T-cell (primary cell): ENCODE measurements at places on chromosomes 3 and 15.

DNA sequence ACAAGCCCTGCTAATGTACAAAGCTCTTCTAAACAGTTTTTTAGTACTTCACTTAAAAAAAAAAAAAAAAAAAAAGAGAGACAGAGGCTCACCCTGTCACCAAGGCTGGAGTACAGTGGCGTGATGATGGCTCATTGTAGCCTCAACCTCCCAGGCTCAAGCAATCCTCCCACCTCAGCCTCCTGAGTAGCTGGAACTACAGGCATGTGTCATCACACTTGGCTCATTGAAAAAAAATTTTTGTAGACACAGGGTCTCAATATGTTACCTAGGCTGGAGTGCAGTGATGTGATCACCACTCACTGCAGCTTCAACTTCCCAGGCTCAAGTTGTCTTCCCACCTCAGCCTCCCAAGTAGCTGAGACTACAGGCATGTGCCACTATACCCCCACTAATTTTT is 47.6 kb upstream of the HEG1 start:
- no peak for DNase-seq

DNA sequence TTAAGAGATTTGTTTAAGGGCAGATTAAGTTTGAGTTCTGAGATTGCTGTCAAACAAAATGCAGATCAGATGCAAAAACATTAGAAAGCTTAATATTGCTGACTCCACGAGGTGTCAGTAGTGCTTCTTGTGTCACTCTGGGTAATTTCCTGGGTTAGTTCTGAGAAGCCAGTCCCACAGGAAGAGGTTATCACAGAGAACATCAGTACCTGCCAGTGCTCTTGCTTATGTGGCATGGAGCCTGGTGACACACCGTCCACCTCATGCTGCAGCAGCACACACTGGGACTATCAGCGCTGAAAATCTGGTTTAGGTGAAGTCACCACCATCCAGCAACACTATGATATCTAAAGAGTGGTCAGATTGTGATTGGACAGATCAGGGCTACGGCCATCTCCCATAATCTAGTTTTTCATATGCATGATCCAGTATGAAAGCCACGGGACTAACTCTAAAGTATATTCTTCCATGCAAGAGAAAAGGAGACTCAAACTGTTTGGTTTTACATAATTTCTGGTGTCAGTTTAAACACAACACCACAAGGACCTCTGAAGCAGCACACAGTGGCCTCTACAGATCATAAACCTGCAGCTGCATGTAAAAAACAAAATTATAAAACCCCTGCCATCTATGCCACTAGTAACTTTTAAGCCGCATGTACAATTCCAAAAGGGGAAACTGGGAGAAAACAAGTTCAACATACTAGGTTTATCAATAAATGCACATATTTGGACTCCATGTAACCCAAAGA is 36.1 kb upstream of the MYO5C start:
- peak; percentile 31 for DNase-seq

DNA sequence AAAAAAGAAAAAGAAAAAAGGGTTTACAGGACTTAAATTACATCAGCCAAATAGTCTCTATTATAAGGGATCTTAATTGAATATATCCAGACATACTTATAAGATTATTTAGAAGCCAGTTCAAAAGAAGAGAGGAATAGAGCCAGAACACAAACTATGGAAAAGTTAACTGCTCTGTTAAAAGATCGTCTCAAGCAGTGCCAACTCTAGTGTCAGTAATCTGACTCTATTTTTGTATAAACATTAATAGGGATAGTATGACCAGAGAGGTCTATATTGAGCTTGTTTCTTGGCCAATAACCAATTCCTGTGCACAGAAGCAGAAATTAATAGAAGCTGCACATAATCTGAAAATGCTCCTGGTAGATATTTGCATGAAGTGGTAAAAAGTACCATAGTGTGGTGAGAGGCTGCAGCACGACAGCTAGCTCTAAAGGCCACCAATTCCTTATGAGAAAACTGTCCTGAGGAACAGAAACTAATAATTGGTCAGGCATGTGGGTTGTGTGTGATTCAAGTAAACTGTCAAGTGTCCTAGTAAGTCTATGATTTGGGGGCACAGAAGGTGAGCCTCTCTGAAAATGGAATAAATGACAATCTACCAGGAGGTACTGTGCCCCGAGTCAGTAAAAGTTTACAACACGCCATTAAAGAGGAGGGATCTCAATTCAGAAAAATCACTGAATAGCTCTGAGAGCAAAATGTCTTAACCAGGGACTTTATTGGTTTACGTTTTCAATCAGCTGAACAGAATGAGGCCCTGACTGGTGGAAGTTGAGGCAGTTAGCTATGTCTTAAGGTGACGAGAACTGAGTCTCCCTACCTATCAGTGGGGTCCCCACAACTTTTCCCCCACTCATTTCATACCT is 51.5 kb upstream of the NANOGP8 start:
- no peak for DNase-seq

- DNase-seq: no peak
These were observed 126.7 kb downstream of the UACA start for GRCh38 chr15:70636540-70637165.

GRCh38 chr3:114450008-114450596 is 156.3 kb downstream of the TIGIT start:
- no peak for DNase-seq

- no peak for DNase-seq
These were observed 4.3 kb upstream of the STRA6 start for GRCh38 chr15:74206801-74207281.

- no peak for DNase-seq
These were observed 42.9 kb upstream of the ADAMTS9 start for GRCh38 chr3:64730681-64731080.

DNA sequence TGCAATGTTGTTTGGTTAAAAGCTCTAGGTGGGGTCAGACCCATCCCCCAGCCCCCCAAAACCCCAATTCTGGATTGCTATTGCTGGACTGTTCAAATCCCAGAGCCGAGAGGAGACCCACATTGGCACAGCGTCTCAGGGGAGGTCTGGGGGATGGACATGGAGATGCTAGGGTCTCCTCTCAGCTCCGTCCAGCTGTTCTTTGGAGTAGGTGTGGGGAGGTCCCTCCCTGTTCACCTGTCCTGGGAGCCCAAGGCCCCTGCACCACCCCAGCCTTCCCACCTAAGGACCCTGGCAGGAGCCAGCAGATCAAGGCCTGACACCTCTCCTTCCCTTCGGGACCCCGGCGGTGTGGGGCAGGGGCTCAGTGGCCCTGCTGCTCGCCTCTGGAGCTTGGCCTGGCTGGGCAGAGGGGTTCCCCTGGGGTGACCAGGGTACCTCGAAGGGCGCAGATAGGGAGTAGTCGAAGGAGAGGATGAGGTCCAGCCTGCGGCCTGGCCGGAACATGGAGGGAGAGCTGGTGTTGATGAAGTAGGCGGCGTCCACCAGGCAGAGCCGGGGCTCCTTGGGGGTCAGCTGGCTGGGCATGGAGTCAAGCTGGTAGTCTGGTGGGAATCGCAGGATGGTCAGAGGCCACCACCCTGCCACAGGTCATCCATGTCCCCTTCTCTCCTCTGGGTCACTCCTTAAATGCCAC is 23.9 kb downstream of the PLA2G4D start:
- DNase-seq: no peak

- DNase-seq: no peak
These were observed 108.0 kb downstream of the CMSS1 start for GRCh38 chr3:99925584-99926230.

DNA sequence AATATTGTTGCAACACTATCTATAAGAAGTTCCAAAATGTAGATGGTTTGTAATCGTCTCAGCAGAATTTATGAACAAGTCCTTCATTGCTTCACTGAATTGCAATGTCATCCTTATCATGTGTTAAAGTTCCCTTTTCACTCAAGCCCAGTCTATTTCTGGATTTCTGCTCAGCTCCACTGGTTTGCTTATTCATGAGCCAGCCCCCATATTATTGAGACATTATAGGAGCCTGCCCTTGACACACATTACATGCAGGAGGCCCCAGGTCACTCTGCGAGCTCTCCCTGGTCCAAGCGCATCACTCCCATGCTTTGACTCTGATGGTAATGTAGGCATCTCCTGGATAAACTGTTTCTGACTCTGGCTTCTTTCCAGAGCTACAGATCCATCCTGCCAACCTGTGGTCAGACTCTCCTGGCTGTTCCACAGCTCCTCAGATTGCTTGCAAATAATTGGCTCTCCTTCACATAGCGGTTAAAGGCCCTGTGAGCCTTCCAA is 56.9 kb downstream of the ABTB1 start:
- DNase-seq: no peak

DNA sequence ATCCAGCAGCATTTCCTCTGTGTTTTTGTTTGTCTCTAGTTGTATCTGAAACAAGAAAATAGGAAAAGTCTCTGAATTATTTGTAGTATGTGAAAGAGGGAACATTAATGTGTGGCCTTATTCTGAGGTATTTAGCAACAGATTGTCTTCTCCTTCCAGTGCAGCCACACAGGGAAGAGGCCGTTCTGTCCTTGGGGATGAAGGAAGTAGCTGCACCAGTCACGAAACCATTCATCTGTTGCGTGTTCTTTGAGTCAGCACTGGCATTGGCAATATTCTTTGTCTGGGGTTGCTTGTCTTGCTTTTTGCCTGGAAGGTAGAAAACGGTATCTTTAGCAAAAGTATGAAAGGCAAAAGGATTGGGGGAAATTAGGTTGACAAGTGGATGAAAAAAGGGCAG is 91.6 kb downstream of the CDIN1 start:
- DNase-seq: no peak

GRCh38 chr15:98952381-98952803 is 55.2 kb downstream of the PGPEP1L start:
- DNase-seq: no peak

GRCh38 chr3:187084126-187084525 is 55.2 kb downstream of the RPL39L start:
- DNase-seq: no peak

DNA sequence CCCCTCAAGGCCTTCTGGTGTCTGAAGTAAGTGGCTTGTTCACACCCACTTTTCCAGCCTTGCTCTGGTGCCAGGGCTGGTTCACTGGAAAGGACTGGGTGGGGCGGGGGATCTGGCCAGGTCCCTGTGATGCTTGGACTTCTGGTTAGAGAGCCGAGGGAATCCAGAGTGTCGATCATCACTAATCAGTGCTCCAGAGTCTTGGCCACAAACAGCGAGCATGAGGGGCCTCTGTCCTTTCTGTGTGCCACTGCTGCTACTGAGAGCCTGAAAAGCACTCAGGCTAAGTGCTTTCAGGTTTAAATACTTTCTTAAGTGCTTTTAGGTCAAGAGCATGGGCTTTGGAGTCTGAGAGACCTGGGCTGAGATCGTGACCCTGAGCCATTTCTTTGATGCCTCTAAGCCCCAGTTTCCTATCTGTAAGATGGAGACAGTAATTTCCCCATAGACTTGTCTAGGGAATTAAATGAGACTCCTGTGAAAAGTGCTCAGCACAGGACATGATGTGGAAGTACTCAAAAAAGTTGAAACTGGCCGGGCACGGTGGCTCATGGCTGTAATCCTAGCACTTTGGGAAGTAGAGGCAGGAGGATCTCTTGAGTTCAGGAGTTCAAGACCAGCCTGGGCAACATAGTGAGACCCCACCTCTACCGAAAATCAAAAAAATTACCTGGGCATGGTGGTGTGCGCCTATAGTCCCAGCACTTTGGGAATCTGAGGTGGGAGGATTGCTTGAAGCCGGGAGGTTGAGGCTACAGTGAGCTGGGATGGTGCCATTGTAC is 53.8 kb upstream of the SEC22A start:
- no peak for DNase-seq

- DNase-seq: no peak
These were observed 16.6 kb downstream of the SLC4A7 start for GRCh38 chr3:27467545-27467944.

DNA sequence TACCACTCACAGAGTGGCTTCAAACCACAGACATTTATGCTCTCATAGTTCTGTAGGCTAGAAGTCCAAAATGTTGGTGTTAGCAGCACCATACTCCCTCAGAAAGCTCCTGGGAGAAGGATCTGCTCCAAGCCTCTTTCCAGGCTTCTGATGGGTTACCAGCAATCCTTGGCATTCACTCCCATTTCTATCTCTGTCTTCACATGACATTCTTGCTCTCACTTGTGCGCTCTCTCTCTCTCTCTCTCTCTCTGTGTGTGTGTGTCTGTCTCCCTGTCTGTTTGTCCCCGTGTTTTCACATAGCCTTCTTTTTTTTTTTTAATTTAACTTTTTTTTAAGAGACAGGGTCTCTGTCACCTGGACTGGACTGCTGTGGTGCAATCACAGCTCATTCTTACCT is 26.3 kb downstream of the CDAN1 start:
- no peak for DNase-seq

DNA sequence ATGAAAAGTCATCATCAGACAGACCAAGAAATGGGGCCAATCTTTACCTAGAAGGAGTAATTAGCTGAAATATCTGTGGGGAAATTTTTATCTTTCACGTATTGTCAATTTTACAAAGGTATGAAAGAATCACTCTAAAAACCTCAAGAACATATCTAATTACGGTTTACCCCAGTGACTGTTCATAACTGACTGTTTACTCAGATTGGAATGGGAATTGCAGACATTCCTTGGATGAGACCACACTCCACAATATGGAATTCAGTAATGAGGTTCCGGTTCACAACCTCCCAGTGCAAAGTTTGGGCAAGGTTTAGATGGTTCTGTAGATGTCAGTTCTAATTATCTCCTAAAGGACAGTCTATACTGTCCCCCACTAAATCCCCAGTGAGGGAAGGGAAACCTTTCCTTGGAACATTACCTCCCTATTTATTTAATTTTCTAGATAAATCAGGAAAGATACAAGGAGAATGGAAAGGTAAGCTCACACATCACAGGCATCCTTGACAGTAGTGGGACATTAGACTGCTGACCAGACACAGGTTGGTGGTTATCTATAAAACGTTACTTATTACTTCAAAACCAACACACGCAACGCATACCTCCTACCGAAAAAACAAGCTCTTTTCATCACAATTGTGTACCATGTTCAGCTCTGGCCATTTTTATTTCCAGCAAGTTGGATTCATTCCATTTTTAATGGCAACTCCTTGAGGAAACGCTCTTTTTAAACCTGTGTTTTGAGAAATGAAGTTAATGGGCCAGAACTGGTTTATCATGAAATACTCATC is 129.9 kb downstream of the RORA start:
- no peak for DNase-seq
